Activated effector memory CD4-positive, alpha-beta T cell treated with anti-CD3 and anti-CD28 coated beads, Interleukin-2, amount 50 U/mL, for 16 hours (primary cell): ENCODE measurements at places on chromosomes 6 and 20.
A peak's percentile ranks its signal among the peaks of the same experiment; 100 is the strongest.

- DNase-seq, result no peak
Observed at GRCh38 chr20:23165307-23165750, 79.2 kb upstream of the CD93 start.

DNA sequence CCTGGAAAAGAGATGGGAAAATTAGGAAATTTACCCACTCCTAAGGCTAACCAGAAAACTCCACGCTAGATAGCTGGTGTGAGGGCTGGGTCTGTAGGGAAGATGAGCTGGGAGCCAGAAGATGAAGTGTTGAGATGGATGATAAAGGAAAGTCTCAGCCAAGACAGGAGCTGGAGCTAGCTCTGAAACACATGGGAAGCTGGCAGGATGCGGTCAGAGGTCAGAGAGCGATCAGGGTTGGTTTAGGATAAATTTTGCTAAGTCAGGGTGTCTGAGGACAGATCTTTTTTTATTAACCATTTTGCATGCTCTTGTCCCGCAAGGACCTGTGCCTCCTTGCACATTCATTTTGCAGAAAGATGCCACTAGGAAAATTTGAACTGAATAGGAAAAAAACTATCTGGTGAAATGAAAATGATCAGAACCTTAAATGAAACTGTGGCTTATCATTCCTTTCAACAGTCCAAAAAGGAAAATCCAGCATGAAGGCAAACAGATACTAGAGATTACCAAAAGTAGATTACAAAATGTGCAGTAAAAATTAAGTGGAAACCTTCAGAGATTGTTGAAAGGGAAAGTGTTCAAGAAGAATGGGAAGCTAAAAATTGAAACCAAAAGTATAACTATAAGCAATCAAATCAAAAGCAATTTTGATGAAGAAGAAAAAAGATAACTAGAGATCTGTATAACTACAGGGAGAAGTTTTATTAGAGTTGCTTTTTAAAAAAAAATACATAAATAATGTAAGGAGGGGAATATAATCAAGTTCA is 10.7 kb upstream of the EDN1 start:
- DNase-seq, result no peak

DNA sequence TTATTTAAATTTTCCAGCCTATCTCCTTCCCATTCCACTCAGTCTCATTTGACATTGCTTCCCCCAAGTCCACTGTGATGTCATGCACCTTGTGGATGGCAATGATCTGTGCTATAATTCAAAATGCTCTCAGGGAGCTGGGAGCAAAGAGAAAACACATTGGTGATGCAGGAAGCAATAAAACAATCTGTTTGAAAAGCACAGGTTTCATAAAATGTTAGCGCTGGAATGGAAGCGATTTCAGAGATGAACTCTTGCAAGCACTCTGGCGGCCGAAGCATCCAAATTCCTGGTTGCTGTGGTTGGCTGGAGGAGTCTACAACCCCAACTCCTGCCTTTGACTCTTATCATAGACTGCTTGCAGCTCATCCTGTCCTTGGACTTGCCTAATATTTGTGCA is 167.0 kb downstream of the GMPR start:
- DNase-seq, result no peak

DNA sequence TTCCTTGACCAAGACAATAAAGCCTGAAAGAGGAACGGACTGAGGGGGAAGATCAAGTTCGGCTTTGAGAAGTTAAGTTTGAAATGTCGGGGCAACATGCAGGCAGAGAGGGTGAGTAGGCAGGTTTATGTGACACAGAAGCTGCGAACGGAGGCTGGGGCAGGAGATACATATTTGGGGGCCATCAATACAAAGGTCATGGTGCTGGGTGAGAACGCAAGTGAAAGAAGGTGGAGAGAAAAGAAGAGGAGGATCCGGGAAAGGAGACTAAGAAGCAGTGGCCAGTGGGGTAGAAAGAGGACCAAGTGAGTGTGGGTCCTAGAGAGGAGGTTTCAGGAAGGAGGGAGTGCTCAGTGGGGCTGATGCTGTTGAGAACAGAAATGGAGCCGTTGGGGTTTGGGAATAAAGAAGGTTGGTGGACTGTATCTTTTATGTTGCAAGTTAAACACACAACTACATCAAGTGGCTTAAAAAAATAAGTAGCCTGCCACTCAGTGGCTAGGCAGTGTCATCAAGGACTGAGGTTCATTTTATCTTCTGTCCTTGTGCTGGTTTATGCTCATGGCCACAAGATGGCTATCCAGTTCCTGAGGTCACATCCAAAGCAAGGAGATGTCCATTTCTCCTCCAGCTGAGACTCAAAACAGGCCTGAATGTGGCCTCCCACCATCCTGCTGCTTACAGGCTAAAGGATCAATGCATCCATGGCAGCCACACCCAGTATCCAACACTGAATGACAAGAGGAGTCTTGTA is 1.7 kb upstream of the BLCAP start:
- DNase-seq, result peak; percentile 22

- DNase-seq, result no peak
Observed at GRCh38 chr6:16098211-16098610, 30.7 kb upstream of the MYLIP start.

DNA sequence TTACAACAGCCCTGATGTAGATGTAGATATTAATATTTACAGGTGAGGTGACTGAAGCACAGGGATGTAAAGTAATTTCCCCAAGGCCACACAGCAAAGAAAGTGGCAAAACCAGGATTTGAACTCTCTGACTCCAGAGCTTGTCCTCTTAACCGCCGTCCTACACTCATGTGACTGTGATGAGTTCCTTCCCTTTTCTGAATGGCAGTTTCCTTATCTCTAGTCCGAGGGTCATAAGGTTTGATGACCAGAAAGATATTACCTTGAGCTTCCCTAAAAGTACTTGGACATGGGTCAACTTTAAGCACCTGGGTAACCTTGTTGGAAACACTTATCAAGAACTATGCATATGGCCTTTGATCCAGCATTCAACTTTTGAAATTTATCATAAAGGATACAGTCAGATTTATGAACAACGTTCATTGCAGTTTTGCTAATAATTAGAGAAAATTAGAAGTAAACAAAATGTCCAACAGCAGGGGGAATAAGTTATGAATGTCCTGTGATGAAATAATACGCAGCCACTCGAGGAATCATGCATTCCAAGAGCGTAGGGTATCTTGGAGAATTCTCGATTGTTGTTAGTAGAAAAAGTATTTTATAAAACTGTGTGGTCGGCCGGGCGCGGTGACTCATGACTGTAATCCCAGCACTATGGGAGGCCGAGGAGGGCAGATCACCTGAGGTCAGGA is 2.3 kb upstream of the TLDC2 start:
- DNase-seq, result no peak

DNA sequence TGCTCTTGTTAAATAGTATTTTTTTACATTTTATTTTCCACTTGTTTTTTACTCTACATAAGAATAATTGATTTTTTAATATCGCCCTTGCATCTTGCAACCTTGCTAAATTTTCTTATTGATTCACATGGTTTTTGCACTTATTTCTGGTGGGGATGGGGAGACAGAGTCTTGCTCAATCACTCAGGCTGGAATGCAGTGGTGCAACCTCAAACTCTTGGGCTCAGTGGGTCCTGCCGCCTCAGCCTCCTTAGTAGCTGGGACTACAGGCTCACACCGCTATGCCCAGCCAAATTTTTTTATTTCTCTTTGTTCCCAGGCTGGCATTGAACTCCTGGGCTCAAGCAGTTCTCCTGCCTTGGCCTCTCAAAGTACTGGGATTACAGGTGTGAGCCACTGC is 30.3 kb downstream of the LIN28B start:
- DNase-seq, result no peak

GRCh38 chr6:53862662-53863462 is 68.1 kb downstream of the LRRC1 start:
- DNase-seq, result no peak

DNA sequence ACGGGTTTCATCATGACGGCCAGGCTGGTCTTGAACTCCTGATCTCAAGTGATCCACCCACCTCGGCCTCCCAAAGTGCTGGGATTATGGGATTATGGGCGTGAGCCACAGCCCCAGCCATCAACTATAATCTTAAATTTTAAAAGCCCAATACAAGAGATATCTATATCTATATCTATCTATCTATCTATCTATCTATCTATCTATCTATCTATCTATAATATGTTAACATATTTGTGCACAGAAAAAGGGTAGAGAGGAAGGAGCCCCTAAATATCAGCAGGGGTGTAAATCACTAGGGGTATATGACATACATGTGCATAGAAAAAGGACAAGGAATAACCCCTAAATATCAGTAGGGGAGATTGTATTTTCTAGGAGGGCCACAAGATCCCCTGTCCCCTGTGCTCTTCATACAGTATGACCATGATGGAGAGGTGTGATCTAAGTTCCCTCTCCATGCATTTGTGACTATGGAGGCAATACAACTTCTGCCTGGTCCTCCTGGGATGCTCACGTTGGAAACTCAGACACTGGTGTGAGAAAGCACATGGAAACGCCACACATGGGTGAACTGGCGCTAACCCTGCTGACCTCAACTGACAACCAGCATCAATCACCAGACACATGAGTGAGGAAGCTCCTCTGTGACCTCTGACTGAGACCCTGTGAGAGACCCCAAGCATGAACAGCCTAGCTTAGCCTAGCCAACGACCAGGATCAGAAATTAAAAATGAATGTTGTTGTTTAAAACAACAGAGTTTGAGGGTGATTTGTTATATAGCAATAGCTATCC is 1.2 kb upstream of the SPATS1 start:
- DNase-seq, result no peak

GRCh38 chr6:131116755-131117360 is 18.4 kb upstream of the AKAP7 start:
- no peak for DNase-seq

DNA sequence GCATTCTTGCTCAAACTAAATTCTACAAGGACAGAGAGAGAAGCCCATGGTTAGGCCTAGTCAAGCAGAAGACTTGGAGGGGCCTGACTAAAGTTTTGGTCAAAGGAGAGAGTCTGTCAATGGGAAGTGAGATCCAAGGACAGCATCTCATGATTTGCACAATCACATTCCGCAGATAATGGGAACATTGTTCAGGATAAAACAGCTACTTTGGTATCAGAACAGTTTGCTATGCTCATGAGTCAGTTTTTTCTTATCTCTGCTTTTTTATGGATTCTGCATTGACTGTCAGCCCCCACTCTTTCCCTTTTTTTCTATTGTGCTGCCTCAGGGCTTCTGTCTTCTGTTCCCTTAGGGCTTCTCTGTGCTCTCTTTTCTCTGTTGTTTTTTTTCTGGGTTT is 28.6 kb downstream of the AKAP7 start:
- no peak for DNase-seq

GRCh38 chr6:108998485-108998884 is 96.2 kb downstream of the SESN1 start:
- DNase-seq, result no peak

DNA sequence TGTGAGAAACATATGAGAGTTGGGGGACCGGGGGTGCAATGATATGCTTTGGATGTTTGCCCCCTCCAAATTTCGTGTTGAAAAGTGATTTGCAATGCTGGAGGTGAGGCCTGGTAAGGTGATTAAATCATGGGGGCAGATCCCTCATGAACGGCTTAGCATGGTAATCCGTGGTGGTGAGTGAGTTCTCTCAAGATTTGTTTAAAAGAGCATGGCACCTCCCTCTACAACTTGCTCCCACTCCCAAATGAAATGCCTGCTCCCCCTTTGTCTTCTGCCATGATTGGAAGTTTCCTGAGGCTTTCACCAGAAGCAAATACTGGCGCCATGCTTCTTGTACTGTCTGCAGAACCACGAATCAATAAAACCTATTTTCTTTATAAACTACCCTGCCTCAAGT is 2.5 kb downstream of the DEK start:
- DNase-seq, result no peak

DNA sequence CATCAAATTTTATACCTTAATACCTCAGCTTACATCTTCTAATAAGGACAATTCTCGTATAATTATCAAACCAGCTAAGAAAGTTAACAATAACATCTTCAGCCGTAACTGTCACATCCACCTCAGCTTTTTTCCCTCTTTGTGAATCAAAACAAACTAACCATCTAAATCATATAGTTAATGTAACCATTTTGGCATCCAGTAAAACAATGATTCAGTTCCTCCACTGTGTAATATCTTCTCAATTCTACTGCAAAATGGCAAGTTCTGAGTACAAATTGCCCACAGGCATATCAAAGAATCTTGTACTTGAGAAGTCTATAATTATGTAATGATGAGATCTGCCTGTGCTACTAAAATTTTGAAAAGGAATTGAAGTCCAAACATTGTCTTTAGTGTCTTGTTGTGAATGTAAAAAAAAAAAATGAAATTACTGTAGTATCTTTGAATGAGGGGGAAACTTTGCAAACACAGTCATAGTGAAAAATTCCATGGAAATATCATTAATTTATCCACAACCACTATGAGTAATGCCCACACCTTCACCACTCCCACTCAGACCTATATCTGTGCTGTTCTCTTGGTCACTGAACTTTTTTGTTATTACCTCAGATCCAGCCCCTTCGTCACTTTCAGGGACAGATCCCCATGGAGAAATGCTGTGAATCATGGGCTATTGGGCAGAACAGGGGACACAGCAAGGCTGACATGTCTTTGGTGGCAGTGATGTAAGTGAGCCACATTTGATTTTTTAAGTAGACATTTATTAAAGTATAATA is 178.6 kb upstream of the RAB32 start:
- DNase-seq, result no peak

DNA sequence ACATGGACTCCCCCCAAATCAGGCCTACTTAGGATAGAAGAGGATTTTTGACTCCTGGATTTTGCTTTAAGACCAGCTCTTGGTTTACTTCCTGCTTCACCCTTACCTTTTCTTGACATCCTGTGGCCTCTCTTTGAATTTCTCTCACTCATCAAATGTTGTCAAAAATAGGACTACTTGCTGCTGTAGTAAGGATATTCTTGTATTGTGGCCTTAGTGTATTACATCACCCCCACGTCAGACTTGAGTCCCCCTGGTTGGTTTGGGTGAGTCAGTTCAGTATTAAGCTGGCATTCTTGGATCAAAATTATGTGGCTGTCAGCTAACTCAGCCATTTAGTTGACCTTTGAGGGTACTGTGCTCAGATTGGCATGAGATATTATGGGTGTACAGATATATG is 1.1 kb downstream of the TPX2 start:
- no peak for DNase-seq

GRCh38 chr6:34531580-34532201 is 24.4 kb downstream of the SPDEF start:
- no peak for DNase-seq

GRCh38 chr20:6213311-6213710 is 90.5 kb upstream of the FERMT1 start:
- no peak for DNase-seq

DNA sequence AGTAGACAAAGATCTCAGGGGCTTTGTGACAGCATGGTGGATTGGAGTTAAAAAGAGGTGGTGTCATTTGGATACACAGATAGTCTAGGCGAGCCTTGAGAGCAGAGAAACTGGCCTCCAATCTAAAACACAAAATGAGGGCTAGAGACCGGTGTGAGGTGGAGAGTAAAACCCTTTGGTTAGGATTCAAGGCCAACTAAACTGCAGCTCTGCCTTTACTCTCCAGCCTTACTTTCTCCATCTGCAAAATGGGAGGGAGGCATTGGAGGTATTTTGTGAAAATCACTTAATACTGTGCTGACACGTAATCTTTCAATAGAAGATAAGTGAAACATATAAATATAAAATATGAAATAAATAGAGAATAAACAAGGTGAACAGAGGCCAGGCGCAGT is 89.1 kb upstream of the QKI start:
- no peak for DNase-seq
